NCI-H774 (cell line): ENCODE measurements at places on chromosomes 16 and 17.
A peak's percentile ranks its signal among the peaks of the same experiment; 100 is the strongest.

GRCh38 chr17:66746736-66747135 is 88.2 kb upstream of the CACNG5 start:
- DNase-seq: no peak

DNA sequence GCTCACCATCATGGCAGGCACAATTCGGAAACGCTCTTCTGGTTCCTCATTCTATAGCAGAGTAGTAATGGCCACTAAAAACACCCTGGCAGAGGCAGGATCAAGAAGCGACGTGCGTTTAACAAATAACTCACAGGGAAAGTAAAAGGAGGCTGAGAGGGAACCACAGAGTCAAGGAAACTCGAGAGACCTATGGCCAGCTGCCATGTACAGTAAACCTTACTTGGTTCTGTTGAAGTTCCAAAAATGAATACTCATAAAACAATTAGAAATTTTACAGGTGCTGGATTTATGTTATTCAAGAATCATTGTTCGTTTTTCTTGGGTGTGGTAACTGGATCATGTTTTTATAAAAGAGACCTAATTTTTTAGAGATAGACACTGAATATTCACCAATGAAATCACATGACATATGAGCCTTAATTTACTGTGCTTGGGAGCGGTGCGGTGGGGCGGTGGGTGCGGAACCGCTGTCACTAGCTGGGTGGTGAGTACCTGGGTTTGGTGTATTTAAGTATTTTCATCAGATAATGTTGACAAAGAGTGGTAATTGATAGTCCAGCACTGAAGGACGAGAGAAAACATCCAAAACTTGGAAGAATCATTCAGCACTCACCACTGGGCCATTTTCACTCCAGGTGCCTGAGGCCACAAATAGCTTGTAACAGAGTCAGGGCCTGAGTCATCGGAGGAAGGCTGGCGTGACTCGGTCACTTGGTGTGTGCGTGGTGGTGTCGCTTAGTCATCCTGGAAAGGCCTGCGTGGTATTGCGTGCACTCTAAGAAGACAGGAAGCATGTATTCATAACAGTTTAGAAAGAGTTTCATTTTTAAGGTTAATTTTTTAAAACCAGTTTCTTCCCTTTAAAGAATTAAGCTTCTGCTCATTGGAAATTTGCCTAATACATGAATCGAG is 135.4 kb upstream of the CHMP6 start:
- DNase-seq: no peak

DNA sequence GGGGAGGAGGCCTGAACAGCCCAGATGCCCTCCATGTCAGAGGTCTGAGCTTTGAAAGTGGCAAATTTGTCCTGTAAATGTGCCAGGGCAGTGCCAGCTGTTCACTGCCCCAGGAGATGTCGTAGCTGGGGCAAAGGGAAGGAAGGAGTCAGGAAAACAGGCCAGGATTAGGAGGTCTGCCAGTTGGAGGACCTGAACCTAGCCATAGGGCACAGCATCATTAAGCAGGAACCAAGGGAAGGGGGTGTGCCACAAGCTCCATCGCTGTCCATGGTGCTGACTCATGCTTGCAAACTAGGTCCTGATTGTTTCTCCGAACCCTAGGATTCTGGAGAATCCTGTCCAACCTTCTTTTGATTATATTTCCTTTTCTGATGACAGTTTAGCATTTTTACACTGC is 124.2 kb downstream of the TMEM132E start:
- no peak for DNase-seq

GRCh38 chr16:55499281-55499680 is 9.6 kb upstream of the LPCAT2 start:
- no peak for DNase-seq

GRCh38 chr17:36089888-36090836 is at the start of gene CCL3:
Gene CCL3, minus strand, starts transcription at chr17:36090143. Its CDS starts 85 bp downstream, at chr17:36090058.
- no peak for DNase-seq

DNA sequence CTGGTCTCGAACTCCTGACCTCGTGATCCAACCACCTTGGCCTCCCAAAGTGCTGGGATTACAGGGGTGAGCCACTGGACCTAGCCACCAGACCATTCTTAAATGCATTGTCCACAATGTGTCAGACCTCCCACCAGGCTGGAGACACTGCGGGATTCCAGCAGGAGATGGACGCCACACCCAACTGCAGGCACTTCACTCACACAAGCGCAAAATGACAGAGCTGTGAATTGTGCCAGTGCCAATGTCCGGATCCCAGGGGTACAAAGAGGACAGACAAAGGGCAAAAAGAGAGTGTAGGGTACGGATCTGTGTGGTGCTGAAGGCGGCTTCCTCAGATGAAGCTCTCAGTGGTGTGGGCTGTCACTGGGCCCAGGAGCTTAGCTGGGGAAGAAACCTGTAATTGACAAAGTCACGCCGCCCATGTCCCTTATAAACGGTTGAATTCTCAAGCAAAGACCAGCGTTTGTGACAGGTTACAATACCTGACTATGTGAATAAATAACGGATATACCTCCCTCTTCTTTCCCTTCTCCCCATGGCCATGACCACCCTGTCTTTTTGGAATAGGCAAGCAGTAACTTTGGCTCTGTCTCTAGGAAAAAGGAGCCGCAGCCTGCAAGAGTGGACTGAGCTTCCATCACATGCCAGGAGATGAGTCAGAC is 40.0 kb downstream of the HS3ST3A1 start:
- DNase-seq: no peak

- no peak for DNase-seq
Observed at GRCh38 chr16:84605339-84605848, 12.5 kb downstream of the COTL1 start.

GRCh38 chr16:80120899-80121521 is 419.8 kb upstream of the DYNLRB2 start:
- no peak for DNase-seq

DNA sequence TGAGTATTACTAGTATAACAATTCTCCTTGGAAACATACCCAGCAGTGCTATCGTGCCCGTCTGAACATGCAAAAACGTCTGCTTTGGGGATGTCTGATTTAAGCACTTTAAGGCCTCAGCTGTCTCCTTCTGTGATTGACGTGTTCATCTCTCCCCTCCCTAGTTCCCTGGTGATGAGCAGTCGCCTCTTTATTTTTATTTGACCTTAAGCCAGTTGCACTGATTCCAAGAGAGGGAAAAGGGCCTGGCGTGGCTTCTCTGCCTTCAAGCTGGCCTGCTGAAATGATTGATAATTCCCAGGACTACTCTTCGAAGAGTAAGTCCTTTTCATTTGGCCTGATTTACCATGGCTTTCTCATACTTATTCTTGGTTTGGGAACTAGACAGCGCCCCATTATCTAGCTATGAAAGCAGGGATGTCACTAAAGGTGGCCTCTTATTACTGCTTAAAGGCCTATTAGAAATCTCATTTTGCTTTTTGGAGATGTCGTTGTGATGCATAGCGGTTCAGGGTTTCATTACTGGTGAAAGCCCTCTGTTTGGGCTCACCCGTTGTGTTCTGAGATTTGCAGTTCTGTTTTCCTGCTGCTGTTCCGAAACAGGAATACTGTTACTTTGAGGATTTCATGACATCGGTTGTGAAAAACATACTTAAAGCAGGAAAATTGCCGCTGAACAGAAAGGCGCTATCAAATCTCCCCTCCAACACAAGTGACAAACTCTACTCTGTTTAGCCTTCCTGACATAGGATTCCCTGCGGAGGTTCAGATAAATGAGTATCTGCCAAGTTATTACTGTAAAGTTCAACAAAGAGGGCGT is 65.5 kb downstream of the IQCK start:
- DNase-seq: no peak

GRCh38 chr17:40658396-40658795 is 6.6 kb downstream of the KRT222 start:
- DNase-seq: no peak

- no peak for DNase-seq
Observed at GRCh38 chr17:49471089-49471683, 23.9 kb upstream of the NGFR start.

- peak; percentile 2 for DNase-seq
Observed at GRCh38 chr17:17757956-17758845, 76.9 kb downstream of the RAI1 start.

DNA sequence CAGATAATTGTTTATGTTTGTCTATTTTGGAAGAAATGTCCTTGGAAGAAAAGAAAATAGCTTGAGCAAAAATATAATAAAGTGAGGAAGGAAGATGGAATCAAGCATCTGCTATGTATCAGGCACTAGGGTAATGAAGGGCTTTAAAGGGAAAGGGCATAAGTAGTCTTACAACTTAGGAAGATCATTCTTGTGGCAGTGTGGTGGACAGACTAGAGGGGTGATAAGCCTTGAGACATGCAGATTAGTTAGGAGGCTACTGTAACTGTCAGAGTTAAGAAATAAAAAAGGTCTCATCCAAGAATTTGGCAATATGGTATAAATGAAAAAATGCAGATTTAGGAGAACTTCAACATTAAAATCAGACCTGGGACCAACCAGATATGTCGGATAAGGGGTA is 14.9 kb downstream of the FAM222B start:
- DNase-seq: no peak

- no peak for DNase-seq
Observed at GRCh38 chr17:7626956-7627249, 718 bp downstream of the SAT2 start.

DNA sequence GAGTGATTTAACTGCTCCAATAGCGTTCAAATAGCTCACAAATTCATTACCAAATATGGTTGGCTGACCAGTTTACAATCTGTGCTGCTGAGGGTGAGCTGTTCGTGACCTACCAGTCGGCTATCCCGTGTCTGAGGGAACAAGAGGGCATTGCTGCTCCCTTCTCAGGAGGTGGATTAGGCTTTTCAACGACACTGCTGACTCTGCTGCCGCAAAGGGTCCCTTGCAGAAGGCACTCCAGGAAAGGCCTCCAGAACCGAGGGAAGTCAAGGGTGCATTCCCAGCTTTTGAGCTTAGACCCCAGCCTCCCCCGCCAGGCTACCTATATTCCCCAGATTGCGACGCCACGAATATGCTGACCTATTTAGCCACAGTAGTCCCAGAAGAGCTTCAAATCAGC is 32.3 kb downstream of the GJC1 start:
- DNase-seq: no peak

- DNase-seq: no peak
Observed at GRCh38 chr17:10633738-10634379, 23.2 kb downstream of the MYH3 start.

GRCh38 chr16:2447920-2448583 is 11.9 kb upstream of the TEDC2 start:
- DNase-seq: no peak
